Brain (organoid and tissue), 16 donors: ENCODE measurements at places on chromosomes 5 and 9. TPM values are rescaled to one million over a fixed set of nuclear protein-coding genes. Genes with fewer than 3 reads are reported as not detected.

DNA sequence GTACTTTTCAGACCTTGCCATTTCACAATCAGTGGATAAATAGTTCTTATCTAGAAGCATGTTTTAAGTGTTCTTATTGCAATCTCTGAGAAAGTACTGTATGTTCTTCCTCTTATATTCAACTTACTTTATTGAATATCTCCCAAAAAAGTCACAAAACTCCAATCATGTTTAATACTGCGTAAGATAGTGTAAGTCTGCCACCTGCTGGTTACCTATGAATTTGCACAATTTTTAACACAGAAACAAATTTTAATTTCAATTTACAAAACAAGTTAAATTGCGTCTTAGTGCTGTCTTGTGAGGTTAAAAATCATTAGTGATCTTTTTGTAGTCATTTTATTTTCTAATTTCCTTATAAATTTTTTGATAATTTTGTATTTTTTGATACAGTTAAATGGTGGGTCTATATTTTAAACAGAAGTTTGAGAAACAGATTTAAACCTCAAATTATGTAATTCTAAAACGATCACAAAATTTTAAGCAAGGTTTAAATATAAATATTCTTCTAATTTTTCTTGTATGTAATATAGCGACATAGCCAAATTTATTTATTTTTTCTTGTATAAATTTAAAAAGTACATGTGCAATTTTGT is 115.8 kb downstream of the EMB start:
- peak; percentile 0 for DNase-seq

GRCh38 chr5:30438785-30439184 is 754.7 kb upstream of the CDH6 start:
- DNase-seq: no peak

- no peak for DNase-seq
Measured at GRCh38 chr9:130927995-130928900, 10.8 kb downstream of the FIBCD1 start.

DNA sequence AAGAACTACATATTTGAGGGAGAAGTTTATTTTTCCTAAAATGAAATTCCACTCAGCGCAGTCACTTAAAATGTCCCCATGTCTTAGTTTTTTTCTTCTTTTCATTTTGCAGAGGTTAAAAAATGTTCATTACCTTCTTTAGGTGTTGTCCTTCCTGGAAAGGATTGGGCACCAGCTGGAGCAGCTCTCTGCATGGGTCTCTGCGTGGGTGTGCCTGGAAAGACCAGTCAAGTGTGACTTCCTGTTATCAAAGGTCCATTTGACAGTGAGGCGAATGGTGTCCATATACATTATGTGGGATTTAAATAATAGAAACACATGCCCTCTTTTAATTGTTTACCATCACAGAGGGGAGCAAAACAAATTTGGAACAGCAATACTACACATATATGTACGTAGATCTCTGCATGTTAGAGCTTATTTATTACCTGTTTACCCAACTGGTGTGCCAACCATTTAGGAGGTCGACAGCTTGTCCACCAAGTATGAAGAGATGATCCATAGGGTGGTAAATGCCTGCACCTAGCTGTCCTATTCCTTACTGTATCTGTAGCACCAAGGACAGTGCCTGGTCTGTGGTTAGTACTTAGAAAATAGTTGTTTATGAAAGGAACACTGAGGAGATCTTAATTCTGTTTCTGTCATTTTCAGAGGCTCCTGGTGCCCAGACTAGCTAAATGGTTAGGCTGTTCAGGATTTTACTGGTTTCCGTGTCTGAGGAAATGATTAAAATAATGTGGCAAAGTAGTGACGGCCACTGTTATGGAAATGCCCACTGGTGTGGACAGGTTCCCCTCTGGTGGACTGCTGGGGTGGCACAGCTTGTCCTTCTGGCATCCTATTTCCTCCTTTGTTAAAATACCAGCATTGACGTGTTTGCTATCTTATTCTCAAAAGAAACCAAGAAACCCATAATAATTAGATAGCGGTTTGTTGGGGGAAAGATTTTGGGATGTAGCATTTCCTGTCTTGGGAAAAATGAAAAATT is 200.4 kb downstream of the MAST4 start:
- DNase-seq: no peak

DNA sequence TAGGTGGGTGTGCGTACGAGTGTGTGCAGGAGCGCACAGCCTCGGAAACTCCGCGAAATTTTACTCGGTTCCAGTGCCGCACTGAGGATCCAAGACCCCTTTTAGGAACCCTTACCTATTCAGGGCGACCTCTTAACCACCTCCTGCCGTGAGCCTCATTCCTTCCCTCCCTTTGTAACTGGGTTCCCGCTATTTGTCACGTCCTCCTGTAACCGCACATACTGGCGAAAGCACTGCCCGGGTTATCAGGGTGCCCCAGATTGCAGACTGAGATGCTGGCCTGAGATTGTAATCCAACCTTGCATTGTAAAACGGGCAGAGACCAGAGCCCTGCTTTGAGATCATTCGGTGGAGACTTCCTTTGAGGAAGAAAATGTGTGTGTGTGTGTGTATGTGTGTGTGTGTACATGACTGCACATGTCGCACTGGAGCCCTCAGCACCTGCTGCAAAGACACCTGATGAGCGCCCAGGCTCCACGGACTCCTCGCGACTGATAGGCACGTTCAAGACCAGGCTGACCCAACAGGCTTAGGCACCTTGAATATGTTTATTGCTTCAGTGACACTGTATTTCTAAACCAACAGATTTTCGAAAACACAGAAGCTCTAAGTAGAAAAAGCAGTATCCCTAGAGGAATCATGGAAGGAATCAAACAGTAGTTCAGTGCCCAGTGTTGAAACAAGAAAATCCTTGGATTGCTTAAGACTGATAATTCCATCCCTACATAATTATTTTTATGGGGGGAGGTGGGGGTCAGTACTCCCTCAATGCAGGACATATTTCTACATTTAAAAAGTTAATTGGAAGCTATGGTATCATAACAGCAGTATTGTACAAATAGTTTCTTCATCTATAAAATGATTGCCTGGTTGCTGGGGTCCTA is 86.5 kb upstream of the TNFAIP8 start:
- DNase-seq: peak; percentile 22

DNA sequence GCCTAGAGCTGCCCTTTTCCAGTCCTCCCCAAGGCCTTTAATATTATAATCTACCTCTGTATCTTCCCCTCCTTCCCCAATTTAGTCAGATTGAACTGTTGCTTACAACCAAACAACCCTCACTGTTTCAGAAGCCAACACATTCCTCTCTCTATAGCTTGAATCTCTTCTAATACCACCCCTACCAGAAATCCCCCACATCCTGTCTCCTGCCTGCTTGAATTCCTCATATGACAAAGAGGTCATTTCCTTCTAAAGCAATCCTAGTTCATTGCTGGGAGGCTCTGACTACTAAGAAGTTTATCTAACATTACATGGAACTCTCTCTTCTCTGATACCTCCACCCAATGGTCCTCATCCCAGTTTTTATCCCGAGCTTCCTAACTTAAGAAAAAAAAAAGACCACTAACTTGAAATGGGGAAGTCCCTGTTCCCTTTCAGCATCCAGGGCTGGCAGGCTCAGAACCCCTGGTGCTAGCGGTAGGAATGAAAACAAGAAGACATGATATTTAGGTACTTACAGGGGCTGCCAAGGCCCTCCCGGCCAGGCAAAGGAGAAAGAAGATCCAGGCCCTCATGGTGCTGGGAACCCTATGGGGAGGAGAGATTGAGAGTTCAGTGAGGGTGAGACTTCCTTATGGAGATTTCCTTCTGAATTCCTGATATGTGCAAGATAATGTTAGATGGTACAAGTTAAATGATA is 11.0 kb downstream of the SPARC start:
- no peak for DNase-seq

GRCh38 chr5:142783601-142784341 is 13.6 kb downstream of the ARHGAP26 start:
- DNase-seq: peak; percentile 48

DNA sequence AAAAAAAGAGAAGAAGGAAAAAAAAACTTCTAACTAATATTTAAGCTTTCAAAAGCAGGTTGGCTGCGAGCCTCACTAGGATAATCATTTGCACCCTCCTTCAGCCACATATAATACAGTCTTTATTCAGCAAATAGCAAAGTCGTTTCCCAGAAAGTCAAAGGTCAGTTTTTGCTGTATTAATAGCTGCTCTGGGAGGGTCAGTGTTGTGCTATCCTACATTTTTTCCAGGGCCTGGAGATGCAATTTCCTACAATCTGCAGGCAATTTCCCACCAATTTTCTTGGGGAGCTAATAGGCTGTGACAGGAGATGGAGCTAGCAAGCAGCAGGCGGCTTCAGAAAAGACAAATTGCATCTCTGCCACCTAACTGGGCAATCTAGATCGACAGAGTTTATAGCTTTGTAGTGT is 136.8 kb downstream of the TLE1 start:
- no peak for DNase-seq

- no peak for DNase-seq
Measured at GRCh38 chr5:156532921-156533320, 206.0 kb downstream of the SGCD start.

GRCh38 chr9:105258225-105258737 is 13.8 kb downstream of the SLC44A1 start:
- no peak for DNase-seq

DNA sequence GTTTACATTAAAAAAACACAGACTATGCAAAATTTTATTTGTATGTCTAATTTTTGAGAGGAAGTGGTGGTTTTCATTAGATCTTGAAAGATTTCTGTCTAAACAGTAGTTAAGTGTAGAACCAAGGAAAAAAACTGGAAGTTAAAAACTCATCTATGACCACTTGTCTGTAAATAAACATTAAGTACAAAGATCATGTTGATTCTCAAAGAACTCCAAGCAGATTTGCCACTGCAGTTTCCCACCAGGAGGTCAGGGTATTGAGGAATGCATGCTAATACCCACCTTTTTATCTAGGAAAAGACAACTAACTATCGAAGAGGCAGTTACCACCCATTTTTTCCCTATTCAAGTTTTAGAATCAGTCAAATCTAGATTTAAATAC is 1.9 kb downstream of the STOM start:
- DNase-seq: no peak

DNA sequence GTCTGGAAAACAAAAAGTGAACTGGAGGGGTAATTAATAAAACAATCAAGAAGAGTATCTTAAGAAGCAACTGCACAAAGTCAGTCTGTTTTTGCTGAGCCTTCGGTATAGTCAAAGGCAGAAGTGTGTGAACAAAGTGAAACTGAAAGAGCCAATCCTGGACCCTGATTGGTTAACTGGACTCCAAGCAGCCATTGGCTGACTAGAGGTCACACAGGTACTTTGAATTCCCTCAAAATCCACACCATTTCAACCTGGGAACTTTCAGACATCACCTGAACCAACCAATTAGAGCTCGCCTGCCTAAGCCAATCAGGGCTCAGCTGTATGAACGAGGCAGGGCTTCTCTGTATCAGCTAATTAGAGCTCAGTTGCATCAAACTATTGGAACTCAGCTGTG is 286.7 kb downstream of the TLE4 start:
- DNase-seq: no peak

DNA sequence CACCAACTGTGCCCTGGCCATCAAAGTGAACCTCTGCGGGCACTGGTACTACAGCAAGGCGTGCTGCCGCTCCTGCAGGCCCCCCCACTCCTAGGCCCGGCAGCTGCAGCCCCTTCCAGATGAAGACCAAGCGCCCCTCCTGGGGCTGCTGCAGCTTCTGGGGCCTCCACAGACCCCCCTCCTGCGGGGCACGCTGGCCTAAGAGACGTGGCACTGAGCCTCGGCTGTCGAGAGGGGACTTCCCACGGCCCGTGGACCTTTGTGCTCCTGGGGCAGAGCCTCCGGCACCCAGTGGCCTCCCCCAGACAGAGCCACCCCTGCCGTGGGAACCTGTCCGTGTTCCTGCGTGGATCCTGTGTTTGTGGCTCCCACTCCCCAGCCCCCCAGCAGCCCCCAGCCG is 34.4 kb downstream of the FAM163B start:
- no peak for DNase-seq

GRCh38 chr5:53063791-53064190 is 45.8 kb downstream of the MOCS2 start:
- DNase-seq: no peak

DNA sequence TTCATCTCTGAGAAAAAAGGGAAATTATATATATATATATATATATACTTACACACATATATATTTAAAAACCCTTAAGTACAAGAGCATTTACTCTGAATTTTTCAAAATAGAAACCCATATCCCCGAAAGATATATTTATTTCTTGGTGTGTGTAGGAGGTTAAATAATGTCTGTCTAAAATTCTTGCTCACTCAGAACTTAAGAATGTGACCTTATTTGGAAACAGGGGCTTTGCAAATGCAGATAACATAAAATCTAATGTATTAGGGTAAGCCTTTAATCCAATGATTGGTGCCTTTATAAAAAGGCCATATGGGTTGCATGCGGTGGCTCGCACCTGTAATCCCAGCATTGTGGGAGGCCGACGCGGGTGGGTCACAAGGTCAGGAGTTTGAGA is 517.3 kb upstream of the TLE4 start:
- no peak for DNase-seq

- no peak for DNase-seq
Measured at GRCh38 chr5:107769519-107769918, 98.8 kb upstream of the EFNA5 start.

GRCh38 chr9:25557645-25558300 is 120.5 kb downstream of the TUSC1 start:
- no peak for DNase-seq

GRCh38 chr9:118736406-118736805 is 632.8 kb downstream of the BRINP1 start:
- DNase-seq: no peak

DNA sequence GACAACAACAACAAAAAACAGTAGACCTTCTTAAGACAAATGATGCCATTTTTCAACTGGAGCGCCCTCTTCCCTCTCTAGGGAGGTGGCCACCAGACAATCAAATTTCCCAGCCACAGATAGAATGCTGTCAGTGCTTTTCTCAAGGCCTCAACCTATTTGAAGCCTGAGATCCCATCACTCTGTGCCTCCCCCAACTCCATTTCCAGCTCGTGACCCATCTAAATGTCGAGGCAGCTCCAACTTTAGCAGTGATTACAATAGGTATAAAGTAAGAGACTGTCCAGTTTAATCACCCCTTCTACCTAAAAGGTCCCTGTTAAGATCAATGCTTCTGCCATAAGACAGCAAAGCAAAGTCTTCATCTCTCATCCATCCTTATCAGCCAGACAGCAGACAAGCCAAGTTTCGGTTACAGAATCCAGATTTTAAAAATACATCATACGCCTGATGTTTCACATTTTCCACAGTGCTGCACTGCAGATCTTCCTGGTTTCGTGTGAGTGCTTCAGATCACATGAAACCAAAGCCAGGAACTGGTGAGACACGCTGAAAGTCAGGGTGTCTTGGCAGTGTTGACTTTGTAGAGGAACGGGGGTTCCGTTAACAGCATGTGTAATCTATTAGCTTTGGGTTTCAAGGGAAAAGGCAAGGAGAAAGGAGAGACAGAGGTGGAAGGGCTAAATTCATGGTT is 447.8 kb downstream of the ENC1 start:
- peak; percentile 77 for DNase-seq

GRCh38 chr5:6792911-6793471 is 79.8 kb downstream of the TENT4A start:
- no peak for DNase-seq

The GLRA1 gene
- not detected for polyA plus RNA-seq

The CCL19 gene
- 3.4 TPM for polyA plus RNA-seq

The SARDH gene
- polyA plus RNA-seq: 4.7 TPM

The LRRC70 gene
- not detected for polyA plus RNA-seq

The RABEPK gene
- 20.9 TPM for polyA plus RNA-seq

The SLC12A7 gene
- 80.0 TPM for polyA plus RNA-seq

The CSF1R gene
- 13.2 TPM for polyA plus RNA-seq
